ENCODE measurements at places on chromosomes 4 and X. TPM values are rescaled to one million over a fixed set of nuclear protein-coding genes. Genes with fewer than 3 reads are reported as not detected.
A peak's percentile ranks its signal among the peaks of the same experiment; 100 is the strongest.

GRCh38 chr4:33427676-33428075, 2707.5 kb downstream of the PCDH7 start:
- DNase-seq = no peak

DNA sequence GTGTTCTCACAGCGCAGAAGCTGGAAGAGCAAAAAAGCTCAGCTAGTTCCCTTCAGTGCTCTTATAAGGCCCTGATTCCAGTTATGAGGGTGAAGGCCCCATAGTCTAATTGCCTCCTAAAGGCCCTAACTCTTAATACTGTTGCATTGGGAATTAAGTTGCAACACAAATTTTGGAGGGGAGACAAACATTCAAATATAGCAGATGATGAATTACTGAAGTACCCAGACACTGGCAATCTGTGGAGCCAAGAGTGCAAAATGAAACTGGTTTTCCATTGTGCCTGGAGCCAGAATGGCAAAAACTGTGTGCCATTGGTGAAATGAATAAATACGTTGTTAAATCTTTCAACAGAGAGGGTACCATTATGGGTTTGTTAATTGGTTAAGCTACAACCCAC, 356.0 kb downstream of the PPARGC1A start:
- no peak for DNase-seq

GRCh38 chr4:184853436-184853835, 27.7 kb upstream of the ACSL1 start:
- no peak for DNase-seq

DNA sequence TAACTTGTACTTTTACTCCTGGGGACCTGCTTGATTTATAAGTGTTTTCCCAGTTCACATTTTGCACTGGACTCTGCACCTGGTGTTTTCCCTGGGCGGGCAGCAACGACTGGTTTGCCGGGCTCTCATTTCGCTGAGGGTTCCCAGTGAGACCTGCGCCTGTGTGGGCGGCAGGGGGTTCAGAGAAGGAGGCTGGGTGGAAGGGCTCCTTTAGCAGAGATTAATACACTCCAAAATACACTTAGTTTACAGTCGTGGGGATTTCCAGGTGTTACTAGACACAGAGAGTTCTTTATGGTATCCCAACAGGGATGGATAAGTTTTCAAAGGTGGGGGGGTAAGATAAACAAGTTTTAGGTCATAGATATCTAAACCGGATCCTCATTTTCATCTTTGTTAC, 53.0 kb upstream of the SHISA3 start:
- DNase-seq = no peak

GRCh38 chrX:138690591-138690990, 20.9 kb downstream of the FGF13 start:
- DNase-seq = no peak

DNA sequence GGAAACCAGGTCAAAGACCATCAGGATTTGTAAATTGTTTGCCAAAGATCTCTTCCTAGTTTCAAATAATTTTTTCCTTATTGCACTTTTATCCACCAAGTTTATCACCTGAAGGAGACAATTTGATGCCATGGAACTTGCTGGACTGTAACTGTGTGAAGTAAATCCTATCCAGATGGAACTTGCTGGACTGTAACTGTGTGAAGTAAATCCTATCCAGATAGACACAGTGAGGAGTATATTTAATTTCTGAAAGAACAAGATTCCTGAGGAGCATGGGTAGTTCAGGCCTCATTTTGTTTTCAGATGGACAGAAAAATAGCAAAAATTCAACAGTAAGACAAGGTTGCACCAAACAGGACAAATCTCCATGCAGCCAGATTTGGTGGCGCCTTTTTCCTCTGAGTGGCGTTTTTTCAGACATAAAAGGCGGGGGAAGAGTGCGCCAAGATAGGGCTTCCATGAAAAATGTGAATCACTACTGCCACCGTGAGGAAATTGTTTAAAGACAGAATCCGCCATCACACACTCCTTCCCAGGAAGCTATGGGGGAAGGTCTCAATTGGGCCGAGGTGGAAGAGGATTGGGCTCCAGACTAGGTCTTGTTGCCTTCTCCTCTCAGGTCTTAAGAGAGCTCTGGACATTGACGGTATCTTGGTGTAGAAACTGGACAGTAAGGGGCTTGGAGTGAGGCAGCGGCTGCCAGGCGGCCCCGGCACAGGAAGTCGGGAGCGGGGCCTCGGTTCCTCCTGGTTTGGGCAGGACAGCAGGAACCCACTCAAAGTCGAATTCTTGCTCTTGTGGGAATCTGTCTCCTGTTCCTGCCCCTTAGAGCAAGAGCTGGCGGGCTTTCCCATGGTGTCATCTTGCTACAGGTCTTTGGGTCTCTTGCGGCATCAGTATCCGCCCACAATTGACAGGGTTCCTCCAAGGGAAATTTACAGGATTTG, 234.7 kb downstream of the OR13H1 start:
- DNase-seq = peak; percentile 79

- DNase-seq = no peak
Measured at GRCh38 chr4:184403384-184403781, 71.0 kb downstream of the IRF2 start.

DNA sequence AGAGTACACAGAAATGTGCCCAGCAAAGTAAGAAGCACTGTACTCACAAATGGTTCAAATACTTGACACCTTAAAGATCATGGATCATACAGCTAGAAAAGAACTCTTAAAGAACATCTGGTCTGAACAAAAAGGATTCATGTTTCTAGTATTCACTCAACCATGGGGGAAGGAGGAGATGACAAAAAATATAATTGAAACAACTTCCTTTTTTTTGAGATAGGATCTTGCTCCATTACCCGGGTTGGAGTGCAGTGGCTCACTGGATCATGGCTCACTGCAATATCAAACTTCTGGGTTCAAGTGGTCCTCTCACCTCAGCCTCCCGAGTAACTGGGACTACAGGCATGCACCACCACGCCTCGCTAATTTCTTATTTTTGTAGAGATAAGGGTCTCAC, 6.0 kb downstream of the DHX15 start:
- DNase-seq = no peak

DNA sequence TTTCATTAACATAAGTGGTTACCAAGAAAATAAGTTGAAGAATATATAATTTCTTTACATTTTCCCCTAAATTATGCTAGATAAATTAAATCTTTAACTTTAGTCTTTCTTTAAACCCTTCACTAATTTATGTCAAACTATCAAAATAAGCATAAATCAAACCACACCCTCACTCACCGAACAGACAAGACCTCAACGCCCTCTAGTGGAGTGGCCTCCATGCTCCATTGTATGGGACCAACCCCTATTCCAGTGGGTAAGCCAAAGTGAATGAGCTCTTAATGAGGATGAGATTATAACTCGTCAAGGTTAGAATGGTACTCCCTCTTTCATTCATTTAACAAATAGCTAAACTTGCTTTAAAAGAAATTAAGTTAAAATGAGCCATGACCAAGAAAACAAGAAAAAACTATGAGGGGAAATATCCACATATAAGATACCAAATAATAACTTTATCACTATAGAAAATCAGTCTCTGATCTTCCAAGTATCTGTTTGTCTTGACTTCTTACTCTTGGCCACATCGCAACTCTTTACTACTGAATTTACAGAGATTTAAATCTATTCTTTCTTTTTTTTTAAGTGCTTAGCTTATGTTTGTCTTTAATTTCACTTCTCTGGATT, 15.6 kb upstream of the BBS12 start:
- peak; percentile 80 for DNase-seq

- no peak for DNase-seq
Measured at GRCh38 chrX:24676403-24677024, 17.2 kb upstream of the POLA1 start.

GRCh38 chrX:103610282-103610681, 2.5 kb downstream of the TCEAL3 start:
- DNase-seq = no peak

- DNase-seq = no peak
Measured at GRCh38 chrX:22810876-22811275, 188.9 kb upstream of the DDX53 start.

GRCh38 chr4:17667653-17668201, 53.3 kb downstream of the MED28 start:
- DNase-seq = no peak

- DNase-seq = no peak
Measured at GRCh38 chr4:119570401-119570800, 58.2 kb downstream of the PDE5A start.

DNA sequence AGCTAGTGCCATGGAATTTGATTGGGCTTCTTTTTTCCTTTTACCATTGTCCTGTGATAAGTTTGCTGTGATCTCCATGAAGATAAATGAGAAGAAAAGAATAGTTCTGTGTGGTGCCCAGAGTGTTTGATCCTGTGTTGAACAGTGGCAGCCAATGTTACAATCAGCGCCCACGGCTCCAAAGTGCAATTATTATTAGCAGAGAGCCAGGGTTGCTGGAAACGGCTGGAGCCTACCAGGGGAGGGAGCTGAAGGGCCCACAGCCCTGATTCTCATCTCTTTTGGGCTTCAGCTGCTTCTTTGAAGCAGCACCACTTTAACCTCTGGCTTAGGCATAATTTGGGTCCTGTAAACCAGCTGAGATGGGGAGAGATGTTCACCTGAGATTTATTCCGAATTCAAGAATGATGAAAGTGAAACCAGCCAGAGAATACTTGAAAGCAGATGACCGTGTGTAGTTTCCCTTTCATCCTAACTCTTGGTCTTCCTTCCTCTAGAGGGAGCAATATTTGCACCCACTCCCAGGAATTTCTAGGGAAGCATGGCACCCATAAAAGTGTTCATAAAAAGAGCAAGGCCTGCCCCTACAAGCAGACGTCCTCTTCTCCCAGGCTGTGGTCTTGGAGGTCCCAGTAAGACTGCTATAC, 298.3 kb downstream of the EVC2 start:
- no peak for DNase-seq

- DNase-seq = no peak
Measured at GRCh38 chrX:10617186-10617998, 3.0 kb downstream of the MID1 start.

GRCh38 chr4:16667464-16667863, 231.0 kb downstream of the LDB2 start:
- no peak for DNase-seq

DNA sequence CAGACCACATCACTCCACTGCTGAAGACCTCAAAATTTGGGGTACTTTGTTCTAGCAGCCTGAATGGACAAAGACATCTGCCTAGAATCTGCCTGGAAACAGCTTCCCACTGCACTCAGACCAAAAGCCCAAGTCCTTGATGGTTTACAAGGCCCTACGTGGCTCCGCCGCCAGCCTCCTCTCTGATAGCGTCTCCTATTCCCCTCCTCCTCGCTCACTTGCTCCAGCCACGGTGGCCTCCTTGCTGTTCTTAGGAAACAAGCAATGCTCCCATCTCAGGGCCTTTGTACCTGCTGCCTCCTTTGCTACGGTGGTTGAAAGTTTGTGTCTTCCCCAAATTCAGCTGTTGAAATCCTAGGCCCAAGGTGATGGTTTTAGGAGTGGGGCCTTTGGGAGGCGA, 34.7 kb upstream of the SORCS2 start:
- peak; percentile 56 for DNase-seq

- peak; percentile 54 for DNase-seq
Measured at GRCh38 chr4:2731907-2732317, 24.2 kb downstream of the TNIP2 start.

- no peak for DNase-seq
Measured at GRCh38 chrX:45557387-45557786, 356.7 kb upstream of the DIPK2B start.

DNA sequence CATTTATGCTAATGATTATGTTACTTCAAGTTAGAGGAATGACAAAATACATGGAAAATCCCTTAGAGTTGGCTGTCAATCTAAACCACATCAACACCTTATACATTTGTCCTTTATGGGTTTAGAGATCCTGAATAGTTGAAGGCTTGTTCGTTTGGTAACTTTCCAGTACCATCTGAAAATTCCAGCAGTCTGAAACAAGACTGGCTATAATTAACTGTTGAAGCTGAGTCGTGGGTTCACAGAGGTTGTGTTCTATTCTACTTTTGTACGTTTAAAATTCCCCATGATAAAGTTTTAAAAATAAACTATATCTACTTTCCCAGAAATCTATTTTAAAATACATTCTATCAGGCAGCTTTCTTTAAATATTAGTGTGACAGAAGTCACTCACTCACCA, 73.0 kb downstream of the USP46 start:
- DNase-seq = no peak

- DNase-seq = no peak
Measured at GRCh38 chr4:180925805-180926204, 1317.4 kb upstream of the TENM3 start.

GRCh38 chr4:93657527-93657926, 171.0 kb upstream of the ATOH1 start:
- no peak for DNase-seq

GRCh38 chrX:23980011-23980441, 47.0 kb downstream of the KLHL15 start:
- no peak for DNase-seq

DNA sequence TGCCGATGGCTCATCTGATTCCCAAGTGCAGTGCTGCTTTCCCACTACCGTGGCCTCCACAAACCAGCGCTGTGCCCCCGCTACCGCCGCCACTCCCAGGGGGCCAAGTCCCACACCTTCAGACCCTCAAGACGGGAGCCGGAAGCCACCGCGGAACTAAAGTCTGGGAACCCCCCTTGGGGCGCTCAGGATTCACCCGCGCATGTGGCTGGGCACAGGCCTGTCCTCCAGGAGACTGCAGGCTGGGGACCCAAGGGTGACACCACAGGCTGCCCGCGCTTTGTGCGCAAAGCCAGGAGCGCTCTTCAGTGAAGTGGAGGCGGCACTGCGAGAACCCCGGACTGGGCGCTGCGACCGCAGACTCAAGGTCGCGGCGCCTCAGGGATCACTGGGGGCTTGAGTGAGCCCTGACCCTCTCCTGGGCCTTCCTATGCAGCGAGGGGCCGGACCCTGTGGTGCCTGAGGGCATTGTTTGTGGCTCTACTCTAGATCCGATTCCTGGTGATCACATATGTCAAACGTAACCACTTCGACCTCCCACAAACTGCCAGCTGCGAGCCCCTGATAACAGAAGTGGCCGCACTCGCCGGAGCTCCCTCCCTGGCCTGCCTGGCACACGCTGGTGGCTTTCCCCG, 20.4 kb upstream of the TBC1D14 start:
- no peak for DNase-seq

- DNase-seq = no peak
Measured at GRCh38 chr4:14018191-14018853, 390.8 kb upstream of the BOD1L1 start.

The HPGDS gene
- 4.7 TPM for total RNA-seq

The TRIML2 gene
- not detected for total RNA-seq

The ZNF674 gene
- total RNA-seq = 6.6 TPM

The IL1RAPL2 gene
- 0.94 TPM for total RNA-seq

The DLG3 gene
- total RNA-seq = 14.8 TPM

The FATE1 gene
- 0.36 TPM for total RNA-seq

The POU3F4 gene
- total RNA-seq = not detected

The MAGEE1 gene
- 5.8 TPM for total RNA-seq

The KLHL4 gene
- total RNA-seq = 0.58 TPM

The PAGE2B gene
- not detected for total RNA-seq

The NR3C2 gene
- total RNA-seq = 26.2 TPM

The PASD1 gene
- not detected for total RNA-seq

The OPHN1 gene
- 19.6 TPM for total RNA-seq

The TSPAN5 gene
- 19.1 TPM for total RNA-seq

The ARHGEF38 gene
- 0.40 TPM for total RNA-seq

The SRPK3 gene
- 1.1 TPM for total RNA-seq

The SLC16A2 gene
- 18.2 TPM for total RNA-seq

The SRD5A3 gene
- 14.6 TPM for total RNA-seq

The EMCN gene
- 58.5 TPM for total RNA-seq
